Muscle of back (tissue), 13 donors: ENCODE measurements at places on chromosomes 6 and 20.

DNA sequence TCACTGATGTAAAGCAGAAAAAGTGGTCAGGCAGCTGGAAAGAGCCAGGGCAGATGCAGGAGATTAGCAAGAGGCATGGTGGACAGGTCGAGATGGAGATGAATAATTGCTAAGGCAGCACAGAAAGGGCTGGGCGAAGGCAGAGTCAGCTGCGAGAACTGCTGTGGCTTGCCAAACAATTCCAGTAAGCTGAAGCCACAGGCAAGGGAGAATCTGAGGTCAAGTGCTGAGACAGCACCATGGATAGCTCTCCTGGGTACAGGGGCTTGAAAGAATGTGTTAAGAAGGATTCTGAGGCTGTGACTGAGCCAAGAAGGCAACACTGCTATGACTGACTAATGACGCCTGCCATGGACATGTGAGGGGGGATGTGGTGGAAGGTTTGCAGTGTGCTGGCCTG is 220.8 kb upstream of the FOXA2 start:
- peak; percentile 83 for DNase-seq

DNA sequence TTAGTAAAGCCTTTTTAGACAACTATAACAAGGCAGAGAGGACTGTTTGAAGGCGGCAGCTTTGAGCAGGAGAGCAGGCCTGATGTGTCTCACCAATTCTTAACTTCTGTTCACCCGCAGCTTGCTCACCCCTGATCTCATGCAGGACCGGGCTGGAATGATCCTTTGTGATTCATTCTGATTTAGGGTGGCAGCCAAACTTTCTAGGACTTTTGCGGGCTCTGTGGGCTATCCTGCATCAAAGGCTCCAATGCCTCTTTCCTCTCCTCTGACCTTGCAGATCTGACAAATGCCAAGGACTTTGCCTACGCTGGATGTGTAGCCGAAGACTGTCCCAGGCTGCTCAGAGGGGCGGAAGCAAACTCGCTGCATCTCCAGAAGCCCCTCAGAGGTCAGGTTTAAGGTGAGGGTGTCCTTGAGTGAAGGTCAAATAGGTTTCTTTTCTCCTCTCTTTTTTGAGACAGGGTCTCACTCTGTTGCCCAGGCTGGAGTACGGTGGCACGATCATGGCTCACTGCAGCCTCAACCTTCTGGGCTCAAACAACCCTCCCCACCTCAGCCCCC is 72.3 kb downstream of the VEGFA start:
- DNase-seq = no peak

DNA sequence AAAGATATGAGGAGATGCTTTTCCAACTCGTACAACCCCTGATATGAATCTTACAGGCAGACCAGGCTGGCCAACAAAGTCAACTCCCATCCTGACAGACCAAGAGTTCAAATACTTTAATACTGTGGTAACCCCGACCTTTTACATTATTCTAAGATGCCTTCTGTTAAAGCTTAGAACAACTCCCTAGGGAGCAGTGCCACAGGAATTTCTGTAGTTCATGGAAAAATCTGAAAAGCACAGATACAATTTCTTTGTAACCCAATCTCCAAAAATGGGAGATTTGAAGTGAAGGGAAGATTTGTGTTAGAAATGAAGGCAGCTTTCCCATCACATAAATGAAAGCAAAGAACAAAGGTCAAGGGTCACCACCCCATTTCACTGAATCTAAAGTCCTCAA is 151.3 kb upstream of the BEND6 start:
- DNase-seq = no peak

- no peak for DNase-seq
Measured at GRCh38 chr6:89433252-89434149, 549 bp downstream of the ANKRD6 start.

- no peak for DNase-seq
Measured at GRCh38 chr6:170124150-170124549, 166.7 kb downstream of the DLL1 start.

DNA sequence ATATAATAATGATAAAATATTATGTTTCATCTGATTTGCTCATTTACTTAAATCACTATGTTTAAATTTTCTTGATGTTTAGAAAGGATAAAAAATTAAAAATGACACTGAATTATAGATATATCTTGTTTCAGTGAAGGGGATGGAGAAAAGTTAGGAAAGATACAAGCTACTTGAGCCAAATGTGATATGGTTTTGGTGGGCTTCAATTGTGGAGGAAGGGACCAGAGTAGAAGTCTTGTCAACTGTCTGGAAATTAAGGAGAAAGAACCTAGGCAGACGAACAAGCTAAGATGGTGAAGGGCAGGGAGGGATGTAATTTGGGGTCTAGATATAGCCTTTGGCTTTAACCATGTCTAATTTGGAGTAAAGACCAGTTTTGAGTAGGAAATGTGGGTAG is 186.4 kb upstream of the MMS22L start:
- DNase-seq = no peak

DNA sequence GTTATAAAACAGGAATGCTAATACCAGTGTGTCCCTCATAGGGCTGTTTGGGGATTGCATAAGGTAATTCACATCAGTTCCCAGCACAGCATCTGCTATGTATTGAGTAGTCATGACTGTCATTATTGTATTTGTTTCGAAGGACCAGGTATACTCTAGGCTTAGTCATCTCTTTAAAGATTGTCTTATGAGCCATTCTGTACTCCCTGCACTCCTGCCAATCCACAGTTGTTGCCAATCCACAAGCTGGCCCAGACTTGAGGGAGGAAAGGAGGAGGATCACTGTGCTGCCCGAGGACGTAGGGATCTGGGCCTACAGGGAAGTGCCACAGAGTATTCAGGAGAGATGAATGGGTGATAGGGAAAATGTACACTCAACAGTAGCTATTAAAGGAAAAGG is 113.0 kb upstream of the TIAM2 start:
- DNase-seq = no peak
